GM12891 (cell line): ENCODE measurements at places on chromosomes 13 and 19.

DNA sequence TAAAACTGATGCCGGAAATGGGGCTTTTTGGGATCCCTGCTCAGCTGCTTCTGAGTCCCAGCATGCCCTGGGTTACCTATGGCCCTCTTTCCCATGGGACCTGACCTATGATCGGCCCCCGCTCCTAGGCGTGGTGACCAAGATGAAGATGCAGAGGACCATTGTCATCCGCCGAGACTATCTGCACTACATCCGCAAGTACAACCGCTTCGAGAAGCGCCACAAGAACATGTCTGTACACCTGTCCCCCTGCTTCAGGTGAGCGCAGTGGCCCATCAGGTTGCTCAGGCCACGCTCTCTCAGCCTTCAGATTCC is 1.5 kb downstream of the RPS11 start:
- no peak for DNase-seq

DNA sequence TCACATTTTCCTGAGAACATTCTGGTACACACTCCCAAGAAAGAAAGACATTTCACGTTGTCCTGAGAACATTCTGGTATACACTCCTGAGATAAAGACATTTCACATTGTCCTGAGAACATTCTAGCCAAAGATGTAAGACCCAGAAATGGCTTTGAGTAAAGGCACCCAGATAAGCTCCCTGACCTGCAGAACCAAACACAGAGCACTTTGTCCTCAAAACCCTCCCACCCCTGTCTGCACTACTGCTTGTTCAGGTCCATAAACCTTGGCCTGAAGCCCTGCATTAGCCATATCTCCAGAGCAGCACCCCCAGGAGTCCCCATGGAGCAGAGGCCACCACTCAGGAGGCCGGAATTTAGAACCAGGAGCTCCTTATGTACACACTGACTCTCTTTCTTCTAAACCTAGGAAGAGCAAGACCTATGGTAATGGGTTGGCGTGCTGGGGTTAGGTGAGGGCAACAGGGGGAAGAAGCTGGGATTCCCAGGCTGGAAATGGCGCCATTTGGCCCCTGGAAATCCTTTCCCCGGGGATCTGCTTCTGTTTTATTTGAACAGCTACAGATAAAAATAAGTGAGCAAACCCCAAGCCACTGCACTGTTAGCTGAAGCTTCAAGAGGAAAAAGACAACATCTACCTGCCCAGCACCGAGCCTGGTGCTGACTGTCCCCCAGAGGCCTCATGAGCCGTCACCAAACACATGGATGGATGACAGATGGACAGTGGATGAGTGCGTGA is 13.7 kb downstream of the GAS6 start:
- no peak for DNase-seq

DNA sequence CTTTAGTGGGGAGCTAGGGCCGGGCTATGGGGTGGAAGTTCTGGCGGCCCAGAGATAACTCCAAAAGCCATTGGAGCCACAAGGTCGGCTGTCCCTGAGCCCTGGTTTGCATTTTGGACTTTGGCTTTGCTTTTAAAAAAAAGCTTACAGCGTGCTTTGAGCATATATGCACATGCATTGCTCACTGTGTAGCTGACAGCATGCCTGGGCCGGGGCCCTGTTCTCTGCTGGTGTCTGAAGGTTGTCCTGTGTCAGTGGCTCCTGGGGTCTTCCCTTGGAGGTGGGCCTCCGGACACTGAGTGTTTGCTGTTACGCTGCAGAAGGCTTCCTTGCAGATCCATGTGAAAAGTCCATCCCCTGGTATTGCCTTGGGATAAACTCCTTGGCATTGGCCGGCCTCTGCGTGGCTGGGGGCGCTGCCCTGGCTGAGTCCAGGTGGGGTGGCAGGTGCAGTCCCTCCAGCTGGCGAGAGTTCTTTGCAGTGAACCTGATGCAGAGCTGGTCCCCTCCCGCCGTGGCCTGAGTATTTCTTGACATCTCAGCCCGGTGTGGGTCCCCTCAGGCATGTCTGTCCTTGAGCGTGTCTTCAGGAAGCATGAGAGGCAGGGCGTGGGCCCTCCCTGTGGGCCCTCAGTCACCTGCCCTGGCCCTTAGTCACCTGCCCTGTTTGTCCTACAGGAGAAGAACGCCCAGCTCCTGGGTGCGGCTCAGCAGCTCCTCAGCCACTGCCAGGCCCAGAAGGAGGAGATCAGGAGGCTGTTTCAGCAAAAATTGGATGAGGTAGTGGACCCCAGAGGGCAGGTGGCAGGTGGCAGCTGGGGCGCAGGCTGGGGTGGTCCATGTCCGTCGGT is 23.0 kb downstream of the PLEKHJ1 start:
- DNase-seq, result no peak

GRCh38 chr13:111111376-111111937 is 3.7 kb upstream of the ARHGEF7 start:
- no peak for DNase-seq

DNA sequence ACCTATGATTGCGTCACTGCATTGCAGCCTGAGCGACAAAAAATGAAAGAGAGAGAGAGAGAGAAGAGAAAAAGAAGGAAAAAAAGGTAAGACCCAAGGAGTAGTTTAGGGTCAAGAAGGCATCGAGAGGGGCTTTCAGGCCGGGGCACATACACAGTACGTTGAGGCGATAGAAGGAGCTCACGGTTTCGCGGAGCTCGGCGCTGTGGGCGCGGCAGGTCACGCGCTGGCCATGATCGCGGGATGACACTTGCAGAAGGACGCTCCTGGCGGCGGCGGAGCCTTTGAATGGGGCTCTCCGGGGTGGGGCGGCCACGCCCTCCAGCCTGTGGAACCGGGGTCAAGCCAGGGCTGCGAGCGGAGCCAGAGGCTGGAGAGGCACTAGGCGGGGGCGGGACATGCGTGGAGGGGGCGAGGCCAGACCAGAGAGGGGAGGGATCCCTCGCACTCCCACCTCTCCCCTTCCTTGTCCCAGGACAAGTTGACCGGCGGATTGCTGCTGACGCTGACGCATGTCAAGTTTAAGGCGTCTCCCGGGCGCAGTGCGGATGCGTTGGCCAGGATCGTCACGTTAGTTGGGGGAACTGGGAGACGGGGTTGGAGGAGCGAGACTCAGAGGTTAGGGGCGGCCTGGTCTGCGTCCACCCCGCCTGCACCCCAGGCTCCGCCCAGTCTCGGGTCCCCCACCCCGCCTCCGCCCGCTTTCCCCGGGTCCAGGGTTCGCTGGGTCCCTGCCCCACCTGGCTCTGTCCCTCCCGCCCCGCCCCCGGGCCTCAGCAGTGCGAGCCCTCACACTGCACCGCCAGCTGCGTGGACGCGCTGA is 6.9 kb downstream of the NPHS1 start:
- DNase-seq, result no peak

- no peak for DNase-seq
These were observed 81.0 kb upstream of the UBAC2 start for GRCh38 chr13:99119656-99120055.

GRCh38 chr13:110012102-110012739 is 225.8 kb upstream of the IRS2 start:
- DNase-seq, result no peak

DNA sequence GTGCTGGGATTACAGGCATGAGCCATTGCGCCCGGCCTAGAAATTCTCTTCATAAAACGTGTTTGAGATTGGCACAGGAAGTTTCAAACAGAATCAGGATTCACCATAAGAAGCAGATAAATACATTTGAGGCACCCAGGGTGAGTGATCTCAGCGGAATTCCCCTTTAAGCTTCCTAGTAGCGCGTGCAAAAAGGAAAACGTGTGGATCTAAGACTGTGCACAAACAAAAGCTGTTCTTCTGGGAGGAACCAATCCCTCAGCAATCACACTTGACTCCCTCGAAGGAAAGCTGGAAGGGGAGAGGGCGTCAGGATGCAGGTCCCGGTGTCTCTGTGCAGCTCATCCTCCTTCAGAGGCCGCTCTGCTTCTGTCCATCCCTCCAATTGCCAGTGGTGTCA is 15.5 kb downstream of the MCF2L start:
- DNase-seq, result no peak

GRCh38 chr19:35307931-35308330 is 16.0 kb downstream of the MAG start:
- no peak for DNase-seq

- no peak for DNase-seq
These were observed 122.6 kb upstream of the SLC10A2 start for GRCh38 chr13:103188713-103189326.

DNA sequence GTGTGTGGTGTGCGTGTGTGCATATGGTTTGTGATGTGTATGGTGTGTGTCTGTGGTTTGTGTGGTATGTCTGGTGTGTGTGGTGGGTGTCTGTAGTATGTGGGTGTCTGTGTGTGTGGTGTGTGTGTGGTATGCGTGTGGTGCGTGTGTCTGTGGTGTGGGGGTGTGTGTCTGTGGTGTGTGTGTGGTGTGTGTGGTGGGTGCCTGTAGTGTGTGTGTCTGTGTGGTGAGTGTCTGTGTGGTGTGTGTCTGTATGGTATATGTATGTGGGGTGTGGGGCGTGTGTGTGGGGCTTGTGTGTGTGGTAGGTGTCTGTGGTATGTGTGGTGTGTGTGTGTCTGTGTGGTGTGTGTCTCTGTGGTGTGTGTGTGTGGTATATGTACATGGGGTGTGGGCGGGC is 300.7 kb downstream of the TEX29 start:
- no peak for DNase-seq

DNA sequence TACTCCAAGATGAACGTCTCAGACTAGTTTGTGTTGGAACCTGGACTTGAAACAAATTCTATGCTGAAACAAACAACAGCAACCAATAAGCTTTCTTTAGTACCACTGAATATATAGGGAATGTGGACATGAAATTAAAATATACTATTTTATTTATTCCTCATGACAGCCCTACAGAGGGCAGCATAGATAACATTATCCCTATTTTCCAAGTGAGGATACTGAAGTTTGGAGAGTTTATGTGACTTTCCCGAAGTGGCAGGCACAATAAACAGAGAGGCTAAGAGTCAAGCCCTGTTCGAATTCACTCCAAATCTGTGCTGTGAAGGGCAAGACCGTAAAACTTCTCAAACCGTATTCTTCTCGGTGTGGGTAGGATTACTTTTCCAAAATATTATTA is 509.9 kb upstream of the GPC6 start:
- DNase-seq, result no peak

- no peak for DNase-seq
These were observed 11.7 kb upstream of the ZNF181 start for GRCh38 chr19:34722353-34722752.

GRCh38 chr19:23060016-23060415 is 56.8 kb upstream of the ZNF730 start:
- no peak for DNase-seq

- DNase-seq, result no peak
These were observed 7.9 kb downstream of the ITPKC start for GRCh38 chr19:40724855-40725254.

DNA sequence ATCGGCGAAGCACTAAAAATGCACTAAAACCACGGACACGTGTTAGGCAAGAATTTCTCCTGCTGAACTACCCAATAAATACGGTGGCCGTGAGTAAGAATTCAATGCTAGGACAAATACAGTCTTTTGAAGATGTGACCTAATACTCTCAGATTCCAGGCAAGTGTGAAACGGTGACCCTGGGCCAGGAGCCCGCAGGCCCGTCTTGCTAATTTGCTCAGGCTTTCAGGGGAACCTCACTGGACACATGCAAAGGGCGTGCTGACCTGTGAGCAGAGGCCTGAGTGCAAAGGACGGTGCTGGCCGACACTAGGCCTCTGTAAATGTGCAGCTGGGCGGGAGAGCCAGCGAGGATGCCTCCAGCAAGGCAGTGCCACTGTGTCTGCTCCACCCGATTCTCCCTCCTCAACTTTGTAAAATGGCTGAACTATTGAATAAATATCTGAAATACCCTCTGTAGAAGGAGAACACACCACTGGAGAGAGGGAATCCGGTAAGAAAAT is 70.1 kb downstream of the STK24 start:
- DNase-seq, result no peak

DNA sequence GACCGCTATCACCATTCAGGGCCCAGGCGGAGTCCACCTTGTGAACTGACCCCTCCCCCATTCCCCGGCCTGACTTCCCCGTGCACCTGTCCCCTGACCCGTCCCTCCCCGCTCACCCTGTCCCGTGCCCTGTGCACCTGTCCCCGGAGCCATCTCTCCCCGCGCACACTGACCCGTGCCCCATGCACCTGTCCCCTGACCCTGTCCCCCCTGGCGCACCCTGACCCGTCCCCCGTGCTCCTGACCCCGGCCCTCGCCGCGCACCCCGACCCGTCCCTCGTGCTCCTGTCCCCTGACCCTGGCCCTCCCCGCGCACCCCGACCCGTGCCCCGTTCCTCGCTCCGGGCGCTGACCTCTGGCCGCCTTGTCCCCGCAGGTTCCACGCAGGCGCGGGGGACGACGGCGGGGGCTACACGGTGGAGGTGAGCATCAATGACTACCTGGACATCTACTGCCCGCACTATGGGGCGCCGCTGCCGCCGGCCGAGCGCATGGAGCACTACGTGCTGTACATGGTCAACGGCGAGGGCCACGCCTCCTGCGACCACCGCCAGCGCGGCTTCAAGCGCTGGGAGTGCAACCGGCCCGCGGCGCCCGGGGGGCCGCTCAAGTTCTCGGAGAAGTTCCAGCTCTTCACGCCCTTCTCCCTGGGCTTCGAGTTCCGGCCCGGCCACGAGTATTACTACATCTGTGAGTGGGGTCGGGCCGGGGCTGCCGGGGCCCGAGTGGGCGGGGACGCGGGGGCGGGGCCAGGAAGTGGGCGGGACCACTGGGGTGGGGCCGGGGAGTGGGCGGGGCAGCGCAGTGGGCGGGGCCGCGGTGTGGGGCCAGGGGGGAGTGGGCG is 9.7 kb downstream of the EFNA2 start:
- DNase-seq, result peak; percentile 84
